NCI-H2081 treated with DMSO at 0.1 percent for 48 hours (cell line): ENCODE measurements at places on chromosomes 13 and 19.

GRCh38 chr19:2286402-2287140 lies 4.6 kb upstream of the PEAK3 start:
- no peak for DNase-seq

DNA sequence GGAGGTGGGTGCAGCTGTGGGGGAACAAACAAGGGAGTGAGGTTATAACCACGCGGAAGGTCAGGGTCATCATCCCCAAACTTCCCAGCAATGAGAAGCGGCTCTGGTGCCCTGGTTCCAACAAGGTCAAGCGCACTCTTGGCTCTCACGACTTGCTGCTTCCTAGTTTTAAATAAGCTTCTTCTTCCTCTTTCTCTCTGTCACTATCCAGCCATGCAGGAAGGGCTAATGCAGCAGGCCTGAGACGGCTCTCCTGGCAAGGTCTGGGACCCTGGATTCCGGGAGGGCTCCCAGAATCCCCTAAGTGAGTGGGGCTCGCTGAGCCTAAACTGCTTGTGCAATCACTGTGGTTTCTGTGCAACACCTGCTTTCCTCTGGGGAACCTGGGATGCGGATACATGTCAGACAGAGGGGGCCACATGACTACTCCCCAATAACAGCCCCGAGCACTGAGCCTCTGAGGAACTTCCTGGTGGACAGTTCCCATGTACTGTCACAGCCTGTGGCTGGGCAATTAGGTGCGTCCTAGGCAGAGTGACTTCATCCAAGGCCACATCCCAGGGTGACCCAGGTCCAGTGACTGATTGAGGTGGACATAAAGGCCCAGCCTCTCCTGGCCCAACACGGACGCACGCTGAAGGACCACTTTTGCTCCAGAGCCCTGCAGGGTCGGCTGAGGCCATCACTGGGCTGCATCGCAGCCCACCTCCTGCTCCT lies 24.2 kb downstream of the VRK3 start:
- no peak for DNase-seq

GRCh38 chr13:30502237-30502636 lies 36.5 kb upstream of the HMGB1 start:
- no peak for DNase-seq

DNA sequence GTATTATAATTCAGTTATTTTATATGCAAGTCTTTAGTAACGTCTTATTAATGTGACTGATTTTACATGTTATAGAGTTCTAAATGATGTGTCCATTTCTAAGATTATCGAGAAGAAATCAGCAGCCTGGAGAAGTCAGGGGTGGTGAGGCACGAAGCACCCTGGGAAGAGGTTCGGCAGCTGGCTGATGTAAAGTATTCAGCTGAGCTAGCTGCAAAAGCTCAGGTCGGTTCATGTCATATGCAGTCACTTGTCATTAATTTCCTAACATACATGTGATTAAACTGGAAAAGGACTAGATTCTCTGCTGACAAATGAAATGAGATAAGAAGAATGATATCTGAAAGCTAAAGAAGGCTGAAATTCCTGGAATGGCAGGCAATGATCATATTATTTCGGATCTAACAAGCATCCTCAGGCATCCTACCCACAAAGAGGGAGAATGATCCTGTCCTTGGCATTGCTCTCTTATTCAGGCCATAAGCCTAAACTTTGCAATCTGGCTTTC lies 383.0 kb upstream of the SLITRK1 start:
- no peak for DNase-seq

DNA sequence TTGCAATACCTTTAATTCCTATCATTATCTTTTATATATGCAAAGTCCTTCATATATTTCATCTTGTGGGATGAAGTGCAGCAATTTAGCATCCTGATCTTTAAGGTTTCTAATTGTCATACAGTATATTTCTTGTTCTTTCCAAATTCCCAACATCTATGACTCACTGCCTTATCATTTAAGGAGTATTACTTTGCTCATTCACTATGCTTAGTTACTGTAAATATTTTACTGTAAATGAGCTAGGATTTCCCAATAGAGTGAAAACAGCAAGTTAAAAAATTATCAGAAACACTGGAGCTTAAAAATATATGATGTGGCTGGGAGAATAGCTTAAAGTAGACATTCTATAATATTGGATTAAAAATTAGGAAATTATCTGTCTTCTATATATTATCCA lies 69.9 kb downstream of the SLITRK6 start:
- DNase-seq = no peak

- DNase-seq = no peak
Observed at GRCh38 chr19:49157445-49158224, at the start of gene TRPM4. Gene TRPM4, plus strand, starts transcription at chr19:49157792. Its CDS starts 75 bp downstream, at chr19:49157867.

- no peak for DNase-seq
Observed at GRCh38 chr19:51450730-51451307, 7.4 kb downstream of the SIGLEC8 start.

- no peak for DNase-seq
Observed at GRCh38 chr19:18844806-18845329, 13.1 kb downstream of the UPF1 start.

DNA sequence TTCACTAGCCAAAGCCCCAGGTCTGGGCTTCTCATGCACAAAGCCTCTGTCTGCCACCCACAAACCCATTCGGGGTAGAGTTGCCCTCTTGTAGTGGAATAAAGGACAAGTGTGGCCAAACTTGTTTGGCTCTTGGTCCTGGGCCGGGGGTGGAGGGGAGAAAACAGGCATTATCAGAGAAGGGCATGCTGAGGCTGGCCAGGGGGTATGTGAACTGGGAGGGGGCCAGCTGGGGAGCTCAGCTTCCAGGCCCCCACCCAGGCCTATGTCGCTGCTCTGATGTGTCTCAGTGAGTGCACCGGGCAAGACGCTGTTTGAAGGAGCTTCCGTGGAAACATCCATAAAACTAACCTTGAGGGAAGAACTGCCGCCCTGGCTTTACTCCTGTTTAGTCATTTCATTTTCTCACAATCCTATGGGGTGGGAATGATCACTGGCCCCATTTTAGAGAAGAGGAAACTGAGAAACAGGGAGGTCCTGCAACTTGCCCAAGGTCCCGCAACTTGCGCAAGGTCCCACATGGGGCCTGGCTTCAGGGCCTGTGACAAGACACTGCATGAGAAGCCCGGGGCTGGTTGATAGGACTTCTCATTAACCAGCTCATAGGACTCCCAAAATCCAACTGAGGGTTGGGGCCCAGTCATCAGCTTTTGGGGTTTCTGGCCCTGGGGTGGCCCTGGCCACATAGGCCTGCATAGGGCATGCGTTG lies 30.8 kb downstream of the CCNE1 start:
- no peak for DNase-seq

- no peak for DNase-seq
Observed at GRCh38 chr19:5282901-5283300, 57.7 kb downstream of the PTPRS start.

- no peak for DNase-seq
Observed at GRCh38 chr13:35927567-35928021, 203.6 kb downstream of the DCLK1 start.

- DNase-seq = no peak
Observed at GRCh38 chr13:106565127-106565775, 2.7 kb downstream of the ARGLU1 start.

DNA sequence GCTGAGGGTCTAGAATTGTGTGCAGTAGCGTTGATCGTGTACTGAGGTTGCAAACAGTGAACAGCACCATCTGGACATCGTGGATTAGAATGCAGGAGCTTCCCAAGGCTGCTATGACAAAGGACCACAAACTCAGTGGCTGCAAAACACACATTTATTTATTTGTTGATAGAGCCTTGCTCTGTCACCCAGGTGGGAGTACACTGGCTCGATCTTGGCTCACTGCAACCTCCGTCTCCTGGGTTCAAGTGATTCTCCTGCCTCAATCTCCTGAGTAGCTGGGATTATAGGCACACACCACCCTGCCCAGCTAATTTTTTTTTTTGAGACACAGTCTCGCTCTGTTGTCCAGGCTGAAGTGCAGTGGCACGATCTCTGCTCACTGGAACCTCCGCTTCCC lies 2.3 kb upstream of the UHRF1 start:
- no peak for DNase-seq

DNA sequence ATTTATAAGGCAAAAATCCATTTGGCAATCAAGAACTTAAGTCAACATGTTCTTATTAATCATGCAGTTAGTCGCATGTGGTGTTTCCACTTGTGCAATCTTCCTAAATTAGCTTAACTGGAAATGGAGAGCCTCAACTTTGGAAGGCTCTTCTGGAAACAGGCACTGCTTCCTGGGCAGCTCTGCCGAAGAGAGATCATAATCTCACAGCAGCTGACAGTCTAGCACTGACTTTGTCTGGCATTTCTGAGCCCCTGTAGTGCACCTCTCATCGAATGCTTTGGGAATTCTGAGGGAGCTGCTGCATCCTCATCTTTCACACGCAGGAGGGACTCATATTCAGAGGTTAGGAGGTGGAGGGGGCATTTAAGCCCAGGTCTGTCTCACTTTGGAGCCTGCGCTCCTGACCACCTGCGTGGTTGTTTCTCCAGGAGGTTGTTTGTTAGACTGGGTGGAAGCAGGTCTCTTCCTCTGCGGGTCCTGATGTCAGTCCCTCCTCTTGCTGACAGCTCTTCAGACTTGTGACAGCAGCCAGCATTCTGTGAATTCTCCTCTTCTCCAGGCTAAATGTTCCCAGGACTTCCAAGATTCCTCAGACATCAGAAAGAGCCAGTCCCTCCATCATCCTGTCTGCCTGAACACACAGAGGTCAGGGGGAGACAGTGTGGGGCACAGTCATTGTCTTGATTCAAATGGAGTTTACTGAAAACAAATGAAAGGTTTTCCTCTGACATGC lies 100.4 kb upstream of the GJB6 start:
- no peak for DNase-seq

DNA sequence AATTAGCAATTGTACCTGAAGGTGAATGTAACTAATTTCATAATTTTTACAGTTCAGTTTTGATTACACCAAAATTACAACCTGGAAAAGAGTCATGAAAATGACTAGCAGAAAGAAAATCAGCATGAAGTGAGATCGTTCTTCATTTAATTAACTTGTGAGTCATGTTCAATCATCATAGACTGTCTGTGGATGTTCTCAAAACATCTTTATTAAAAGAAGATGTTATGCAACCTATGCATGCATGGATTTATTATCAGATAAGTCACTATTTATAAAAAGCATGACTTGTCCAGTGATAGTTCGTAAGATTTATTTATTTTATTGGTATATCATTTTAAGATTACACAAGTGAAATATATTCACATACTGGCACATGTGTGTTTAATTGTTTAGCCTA lies 245.9 kb downstream of the ITGBL1 start:
- DNase-seq = no peak

DNA sequence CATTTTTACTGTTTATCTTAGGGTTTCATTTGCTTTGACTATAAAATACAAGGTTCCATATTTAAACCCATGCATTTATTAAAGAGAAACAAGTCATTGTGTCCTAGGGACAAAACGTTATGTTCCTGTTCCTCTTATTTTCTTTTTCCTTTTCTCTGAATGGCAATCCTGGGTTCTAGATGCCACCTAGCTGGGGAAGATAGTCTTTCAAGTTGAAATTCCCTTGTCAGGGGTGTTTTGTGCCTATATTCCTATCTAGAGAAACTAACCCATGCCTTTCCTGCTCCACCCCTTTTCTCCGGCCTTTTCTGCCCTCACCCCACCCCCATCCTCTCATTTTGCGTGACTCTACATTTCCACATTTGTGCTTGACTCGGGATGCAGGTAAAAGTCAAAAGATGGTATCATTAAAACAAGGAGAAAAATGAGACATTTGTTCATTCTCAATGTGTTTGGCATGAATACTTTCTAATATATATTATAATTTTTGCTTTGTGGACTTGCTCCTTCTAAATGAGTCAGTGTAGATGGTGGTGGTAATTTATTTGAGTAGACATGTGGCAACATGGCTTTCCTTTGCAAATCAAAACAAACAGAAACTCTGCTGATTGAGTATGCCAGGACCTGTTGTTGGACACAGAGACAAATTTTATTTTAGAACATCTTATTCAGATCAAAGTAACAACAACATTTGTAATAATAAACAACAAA lies 26.8 kb upstream of the STARD13 start:
- no peak for DNase-seq

DNA sequence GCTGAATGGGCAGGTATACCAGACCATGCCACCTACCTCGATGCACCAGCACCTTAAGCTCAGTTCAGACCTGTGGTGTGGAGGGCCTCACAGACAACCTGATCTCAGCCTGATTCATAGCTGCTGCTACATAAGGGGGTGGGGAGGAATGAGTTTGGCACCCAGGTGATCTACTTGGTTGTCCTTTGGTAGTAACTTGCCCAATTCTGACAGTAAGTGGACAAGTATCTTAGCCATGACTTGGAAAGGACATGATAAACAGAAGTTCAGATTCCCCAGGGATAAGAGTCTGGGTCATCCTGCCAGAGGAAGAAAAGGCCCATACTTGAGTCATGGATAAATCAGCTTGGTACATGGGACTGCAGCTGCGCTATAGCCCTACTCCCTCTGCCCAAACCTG lies 28.4 kb upstream of the SOHLH2 start:
- DNase-seq = no peak

GRCh38 chr13:75480671-75481175 lies 1.2 kb downstream of the TBC1D4 start:
- DNase-seq = no peak

- no peak for DNase-seq
Observed at GRCh38 chr13:43835701-43836100, 43.8 kb downstream of the CCDC122 start.

DNA sequence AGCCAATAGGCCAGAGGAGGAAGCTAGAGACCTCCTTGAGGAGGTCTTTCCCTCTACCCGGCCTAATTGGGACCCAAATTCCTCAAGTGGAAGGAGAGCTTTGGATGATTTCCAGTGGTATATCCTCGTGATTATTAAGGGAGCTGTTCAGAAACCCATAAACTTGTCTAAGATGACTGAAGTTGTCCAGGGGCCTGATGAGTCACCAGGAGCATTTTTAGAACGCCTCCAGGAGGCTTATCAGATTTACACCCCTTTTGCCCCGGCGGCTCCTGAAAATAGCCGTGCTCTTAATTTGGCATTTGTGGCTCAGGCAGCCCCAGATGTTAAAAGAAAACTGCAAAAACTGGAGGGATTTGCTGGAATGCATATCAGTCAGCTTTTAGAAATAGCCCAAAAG lies 198.1 kb downstream of the ZNF486 start:
- no peak for DNase-seq

DNA sequence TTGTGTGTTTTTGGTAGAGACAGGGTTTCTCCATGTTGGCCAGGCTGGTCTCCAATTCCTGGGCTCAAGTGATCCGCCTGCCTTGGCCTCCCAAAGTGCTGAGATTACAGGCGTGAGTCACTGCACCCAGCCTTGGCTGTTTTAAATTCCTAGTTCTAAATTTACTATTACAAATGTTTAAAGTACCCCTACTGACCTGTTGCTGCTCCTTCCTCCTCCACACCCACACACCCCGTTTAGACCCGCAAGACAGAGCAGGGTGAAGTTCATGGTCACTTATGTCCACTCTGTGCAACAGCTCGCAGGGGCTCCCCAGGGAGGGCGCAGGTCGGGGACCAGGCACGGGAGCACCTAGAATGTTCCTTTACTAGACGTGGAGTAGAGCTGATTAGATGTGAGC lies 28.7 kb downstream of the TMEM161A start:
- DNase-seq = no peak

GRCh38 chr13:113637262-113638160 lies 20.5 kb downstream of the ATP4B start:
- no peak for DNase-seq

GRCh38 chr19:45146251-45146650 lies 14.5 kb downstream of the NKPD1 start:
- DNase-seq = no peak

GRCh38 chr19:58397533-58398037 lies 2.1 kb downstream of the RNF225 start:
- DNase-seq = no peak
